ENCODE measurements at places on chromosomes 7 and 10.

DNA sequence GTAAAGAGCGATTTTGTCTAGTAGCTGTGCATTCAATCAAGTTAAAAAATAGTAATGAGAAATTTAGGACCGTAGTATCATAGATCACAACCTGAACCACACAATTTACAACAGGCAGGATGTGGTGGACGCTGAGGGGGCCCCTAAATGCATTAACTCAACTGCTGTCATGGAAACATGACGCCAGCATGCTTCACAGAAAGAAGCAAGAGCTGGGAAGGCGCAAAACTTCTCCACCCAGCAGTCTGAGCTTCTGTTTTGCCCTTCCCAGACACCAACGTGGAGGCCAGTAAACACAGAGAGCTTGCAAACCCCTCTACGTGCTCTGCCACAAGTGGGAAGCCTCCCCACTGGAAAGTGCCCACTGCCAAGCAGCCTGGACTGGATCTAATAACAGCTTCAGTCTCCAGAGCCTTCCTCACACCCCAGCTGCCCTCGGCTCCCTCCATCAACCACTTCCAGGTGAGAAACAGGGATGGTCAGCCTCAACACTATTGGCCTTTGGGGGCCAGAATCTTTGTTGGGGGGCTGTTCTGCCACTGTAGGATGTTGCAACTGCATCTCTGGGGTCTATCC, 151.8 kb downstream of the SFMBT2 start:
- no peak for DNase-seq

DNA sequence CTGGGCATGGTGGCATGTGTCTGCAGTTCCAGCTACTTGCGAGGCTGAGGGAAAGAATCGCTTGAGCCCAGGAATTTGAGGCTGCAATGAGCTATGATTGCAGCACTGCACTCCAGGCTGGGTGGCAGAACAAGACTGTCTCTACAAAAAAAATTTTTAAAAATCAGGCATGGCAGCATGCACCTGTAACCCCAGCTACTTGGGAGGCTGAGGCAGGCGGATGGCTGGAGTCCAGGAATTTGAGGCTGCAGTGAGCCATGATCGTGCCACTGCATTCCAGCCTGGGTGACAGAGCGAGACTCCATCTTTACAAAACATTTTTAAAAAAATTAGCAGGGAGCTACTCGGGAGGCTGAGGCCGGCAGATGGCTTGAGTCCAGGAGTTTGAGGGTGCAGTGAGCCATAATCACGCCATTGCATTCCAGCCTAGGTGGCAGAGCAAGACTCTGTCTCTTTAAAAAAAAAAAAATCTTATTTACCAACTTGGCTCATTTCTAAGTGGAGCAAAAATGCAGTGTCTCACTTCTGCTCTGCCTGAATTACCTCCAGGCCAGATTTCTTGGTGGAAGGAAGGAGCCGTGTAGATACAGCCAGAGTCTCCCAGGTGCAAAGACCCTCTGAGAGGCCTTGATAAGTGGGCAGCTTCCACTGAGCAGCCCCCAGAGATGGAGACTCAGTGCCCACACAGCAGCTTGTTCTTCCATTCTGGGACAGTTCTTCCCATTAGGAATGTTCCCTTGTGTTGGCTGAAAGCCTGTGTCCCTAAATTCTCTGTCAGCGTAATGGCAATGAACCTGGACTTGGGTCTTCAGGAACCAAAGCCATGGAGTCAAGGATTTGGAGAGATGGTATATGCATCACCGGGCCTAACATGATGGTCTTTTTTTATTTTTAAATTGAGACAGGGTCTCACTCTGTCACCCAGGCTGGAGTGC, 30.0 kb downstream of the GTF2IRD1 start:
- DNase-seq = no peak

GRCh38 chr7:15709978-15710377, 23.5 kb upstream of the MEOX2 start:
- DNase-seq = no peak

GRCh38 chr10:7651853-7652470, 14.8 kb downstream of the ITIH5 start:
- DNase-seq = no peak

DNA sequence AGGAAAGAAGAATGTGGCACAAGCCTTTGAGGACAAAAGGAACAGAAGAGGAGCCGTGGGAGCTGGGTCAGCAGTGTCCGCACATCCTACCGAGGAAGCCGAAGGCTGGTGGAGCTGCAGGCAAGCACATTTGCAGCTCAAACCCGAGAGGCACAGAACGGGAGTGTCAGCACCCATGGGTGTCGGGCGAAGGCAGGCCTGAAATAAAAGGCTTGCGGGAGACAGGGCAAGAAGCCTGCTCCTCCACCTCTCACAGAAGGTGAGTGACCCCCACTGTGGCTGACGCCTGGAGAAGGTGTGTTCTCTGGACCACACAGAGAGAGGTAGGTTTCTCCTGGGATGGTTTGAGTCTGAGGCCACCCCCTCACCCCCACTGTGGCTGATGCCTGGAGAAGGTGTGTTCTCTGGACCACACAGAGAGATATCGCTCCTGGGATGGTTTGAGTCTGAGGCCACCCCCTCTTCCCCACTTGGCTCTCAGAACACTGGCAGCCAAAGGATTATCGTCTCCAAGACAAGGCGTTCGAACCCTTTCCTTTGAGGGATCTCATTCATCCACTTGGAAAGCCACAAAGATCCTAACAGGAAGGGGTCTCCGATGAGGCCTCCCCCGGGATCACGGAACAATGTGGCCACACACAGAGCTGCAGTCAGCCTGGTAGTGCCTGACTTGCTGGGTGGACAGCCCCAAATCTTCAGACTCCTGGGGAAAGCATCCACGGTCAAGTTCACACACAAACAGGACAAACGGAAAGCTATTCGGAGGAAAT, 21.6 kb upstream of the GTPBP4 start:
- DNase-seq = no peak
